ENCODE measurements at places on chromosomes 4 and X.

- DNase-seq, result no peak
Measured at GRCh38 chrX:121903961-121904360, 856.6 kb downstream of the GLUD2 start.

DNA sequence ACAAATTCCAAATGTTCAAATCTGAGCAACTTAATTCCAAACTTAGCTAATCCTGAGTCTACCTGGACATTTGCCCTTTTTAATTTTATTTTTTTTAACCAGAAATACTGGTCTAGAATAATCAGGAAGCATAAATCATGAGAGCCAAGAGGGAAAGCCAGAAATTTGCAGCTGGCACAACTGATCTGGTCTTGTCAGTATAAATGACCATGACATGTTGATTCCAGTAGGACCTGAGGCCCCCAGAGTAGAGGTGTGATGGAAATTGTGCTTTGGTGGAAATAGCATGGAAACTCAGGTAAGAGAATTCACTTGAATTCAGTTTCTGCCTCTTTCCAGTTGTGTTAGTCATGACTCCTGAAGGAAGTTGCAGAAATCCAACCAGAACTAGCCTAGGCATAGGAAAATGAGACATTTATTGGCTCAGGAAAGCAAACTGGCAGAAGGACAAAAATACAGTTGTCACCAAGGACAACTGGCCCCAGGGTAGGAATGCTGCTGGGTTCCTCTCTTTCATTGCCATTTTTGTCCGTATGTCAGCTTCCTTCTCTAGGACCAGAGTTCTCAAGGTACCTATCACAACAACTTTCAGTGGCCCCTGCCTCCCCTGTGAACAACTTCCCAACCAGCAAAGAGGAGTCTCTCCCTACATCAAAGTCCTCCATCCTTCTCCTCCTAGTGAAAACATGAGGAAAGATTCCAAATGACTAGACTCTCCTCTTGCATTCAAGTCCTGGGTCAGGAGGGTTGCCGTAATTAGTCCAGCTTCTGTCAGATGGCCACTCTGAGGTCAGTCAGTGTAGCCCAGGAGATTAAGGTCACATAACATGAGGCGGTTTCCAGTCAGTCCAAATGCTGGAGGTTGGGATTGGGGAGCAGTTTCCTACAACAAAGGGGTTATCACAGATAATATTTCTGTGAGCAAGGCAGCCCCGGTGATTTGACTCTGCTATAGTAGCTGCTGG is 29.3 kb upstream of the MYOZ2 start:
- no peak for DNase-seq

DNA sequence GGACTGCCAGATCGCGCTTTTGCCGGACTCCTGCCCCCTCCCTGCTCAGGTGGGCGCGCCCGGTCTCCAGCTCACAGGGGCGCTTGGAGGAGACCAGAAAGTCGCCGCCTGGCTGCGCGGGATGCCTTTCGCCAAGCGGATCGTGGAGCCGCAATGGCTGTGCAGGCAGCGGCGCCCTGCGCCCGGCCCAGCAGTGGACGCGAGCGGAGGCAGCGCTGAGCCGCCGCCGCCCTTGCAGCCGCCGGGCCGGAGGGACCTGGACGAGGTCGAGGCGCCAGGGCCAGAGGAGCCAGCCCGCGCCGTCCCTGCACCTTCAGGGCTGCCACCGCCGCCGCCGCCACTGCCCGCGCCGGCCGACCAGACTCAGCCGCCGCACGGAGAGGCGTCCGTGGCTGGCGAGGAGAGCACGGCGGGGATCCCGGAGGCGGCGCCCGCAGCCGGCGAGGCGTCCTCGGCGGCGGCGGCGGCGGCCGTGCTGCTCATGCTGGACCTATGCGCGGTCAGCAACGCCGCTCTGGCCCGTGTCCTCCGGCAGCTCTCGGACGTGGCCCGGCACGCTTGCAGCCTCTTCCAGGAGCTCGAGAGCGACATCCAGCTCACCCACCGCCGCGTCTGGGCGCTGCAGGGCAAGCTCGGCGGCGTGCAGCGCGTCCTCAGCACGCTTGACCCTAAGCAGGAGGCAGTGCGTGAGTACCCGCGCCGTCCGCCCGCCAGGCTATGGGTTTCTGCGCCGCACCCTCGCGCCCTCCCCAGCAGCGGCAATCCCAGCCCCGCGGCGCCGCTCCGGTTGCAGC is 834 bp downstream of the NHS start:
- no peak for DNase-seq

DNA sequence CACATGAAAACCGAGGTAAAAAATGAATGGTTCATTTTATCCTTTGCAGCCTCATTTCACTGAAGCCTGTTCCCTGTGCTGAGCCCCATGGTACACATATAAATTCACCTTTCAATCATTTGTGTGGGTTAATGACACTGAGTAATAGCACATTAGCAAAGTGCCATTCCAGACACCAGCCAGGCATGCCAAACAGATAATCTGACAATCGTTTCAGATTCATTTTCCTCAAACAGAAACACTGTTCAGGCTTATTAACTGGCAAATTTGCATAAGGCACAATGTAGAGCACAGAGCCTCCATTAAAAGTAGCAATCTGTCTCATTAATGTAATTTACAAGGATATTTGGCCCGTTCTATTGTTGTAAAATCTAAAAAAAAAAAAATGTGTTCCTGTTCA is 76.2 kb downstream of the UNC5C start:
- no peak for DNase-seq

DNA sequence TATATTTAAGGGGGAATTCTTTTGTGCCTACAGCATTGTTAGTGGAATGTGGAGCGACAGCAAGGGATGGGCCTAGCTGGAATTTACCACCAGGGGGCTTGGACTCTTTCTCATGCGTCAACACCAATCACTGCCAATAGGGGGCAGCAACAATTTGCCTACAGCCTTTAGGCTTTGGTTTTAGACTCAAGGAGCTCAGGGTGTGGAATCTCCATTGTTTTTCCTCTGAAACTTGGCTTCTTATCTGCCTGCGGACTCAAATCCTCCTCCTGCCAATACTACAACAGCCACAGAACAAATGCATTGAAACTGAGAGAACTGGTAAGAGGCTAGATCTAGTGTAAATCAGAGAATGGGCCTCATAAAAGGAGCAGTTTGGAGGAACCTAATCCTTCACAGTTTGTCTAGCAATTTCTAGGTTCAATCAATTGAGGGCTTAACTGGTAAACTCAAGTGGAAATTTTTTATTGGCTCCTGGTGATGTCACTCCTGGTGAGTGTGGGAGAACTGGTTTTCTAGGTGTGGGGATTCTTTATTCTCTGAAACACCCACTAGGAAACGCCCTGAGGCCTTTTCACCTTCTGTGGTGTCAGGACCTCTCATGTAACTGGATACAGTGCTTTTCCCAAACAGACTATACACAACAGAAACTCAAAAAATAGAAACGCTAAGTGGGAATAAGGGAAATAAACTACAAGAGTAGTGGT is 27.9 kb upstream of the TMSB4X start:
- DNase-seq, result peak; percentile 86

DNA sequence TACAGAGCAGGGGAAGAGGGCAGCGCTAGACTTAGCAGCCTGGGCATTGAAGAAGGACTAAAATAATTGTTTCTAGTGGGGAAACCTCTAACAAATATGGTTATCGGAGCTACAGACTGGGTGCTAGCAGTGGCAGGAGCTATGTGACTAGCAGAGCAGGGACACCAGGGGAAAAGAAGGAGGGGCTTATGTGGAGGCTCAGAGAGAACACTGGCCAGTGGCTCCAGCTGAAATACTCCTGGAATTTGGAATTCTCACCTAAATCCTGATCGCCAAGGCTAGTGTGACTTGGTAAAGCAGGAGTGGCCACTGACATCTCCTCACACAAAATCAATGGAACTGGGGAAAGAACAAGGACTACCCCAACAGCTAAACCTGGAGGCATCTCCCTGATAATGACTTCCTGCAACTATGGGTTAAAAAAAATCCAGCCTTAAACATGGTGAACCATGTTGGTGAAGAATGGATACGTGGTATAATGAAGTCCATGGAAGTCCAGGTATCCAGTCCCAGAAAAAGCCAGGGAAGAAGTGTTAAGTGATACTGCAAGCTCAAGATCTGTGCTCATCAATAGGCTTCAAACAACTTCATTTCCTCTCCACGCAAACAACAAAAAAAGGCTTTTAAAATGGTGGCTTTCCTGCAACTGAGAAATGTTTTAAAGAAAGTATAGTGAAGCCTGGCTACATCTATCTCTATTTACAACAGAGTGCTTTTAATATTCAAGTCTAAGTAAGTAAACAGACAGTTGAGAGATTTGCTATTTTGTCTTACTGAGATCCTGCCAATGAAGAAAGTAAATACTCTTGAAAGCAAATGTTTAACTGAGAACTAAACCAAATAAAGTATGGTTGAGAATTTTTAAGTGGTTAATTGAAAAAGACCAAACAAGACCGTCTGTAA is 1.8 kb downstream of the TAPT1 start:
- DNase-seq, result no peak

DNA sequence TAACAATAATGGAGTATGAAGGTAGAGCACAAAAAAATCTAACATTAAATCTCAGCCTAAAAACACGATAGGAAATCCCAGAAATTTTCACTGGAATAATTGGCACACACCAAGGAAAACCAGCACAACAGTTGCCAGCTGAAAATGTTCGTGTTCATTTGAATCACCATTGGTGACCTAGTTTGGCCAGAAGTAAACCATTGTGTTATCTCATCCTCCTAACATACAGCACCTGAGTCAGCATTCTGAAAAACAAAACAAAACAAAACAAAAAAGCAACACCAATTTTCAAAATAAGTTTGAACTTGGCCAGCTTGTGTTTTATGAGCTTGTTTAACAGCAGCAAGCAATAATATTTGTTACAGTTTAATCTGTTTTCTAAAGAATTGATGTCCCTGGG is 41.1 kb downstream of the UCHL1 start:
- no peak for DNase-seq

GRCh38 chrX:53280331-53281320 is 758 bp downstream of the IQSEC2 start:
- DNase-seq, result peak; percentile 52

DNA sequence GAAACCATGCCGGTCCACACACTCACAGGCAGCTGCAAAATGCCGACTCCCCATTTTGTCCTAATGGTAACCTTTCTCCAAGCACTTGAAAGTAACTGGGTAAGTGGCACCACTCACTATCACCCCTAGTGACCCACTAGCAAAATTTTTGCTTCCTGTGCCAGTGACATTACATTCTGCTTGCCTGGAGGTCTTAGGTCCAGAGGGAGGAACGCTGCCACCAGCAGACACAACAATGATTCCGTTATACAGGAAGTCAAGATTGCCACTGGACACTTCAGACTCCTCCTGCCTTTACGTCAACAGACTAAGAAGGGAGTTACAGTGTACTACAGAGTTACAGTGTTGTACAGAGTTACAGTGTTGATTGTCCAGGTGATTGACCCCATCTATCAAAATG is 11.8 kb upstream of the TMEM192 start:
- no peak for DNase-seq

DNA sequence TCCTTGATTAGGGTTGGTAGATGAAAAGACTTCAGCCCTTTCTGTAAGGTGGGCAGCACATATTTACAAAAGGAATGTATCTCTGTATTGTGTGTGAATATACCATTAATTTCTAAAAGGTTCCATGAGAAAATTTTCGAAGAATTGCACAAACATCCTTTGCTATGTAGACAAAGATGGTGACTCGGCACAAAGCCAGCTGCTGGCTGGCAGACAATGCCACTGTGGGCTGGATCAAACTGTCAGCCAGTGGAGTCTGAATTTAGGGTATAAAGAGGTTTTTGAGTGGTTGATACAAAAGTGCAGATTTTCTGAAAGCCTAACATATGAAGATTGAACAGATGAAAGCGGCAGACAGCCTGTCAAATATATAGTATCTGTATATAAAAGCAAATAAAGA is 5.6 kb upstream of the TXK start:
- peak; percentile 65 for DNase-seq

GRCh38 chr4:12724510-12724909 is 759.6 kb downstream of the RAB28 start:
- peak; percentile 4 for DNase-seq

DNA sequence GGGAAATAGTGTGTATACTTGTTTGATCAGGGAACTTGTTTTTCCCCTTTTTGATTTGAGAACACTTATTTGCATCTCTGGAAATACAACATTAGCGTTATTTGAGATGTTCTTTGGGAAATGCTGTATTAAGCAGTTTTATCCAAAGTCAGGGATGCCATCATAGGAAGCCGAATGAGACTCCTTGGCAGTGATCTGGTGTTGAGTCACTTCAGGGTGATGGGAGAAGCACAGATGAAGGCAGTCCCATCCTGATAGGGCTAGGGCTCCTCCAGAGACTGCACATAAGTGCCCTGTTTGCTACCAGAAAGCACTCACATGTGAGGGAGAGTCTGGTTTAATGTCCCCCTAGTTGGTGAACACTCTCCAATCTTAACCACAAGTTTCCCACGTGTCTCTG is 62.3 kb downstream of the IL1RAPL1 start:
- no peak for DNase-seq

DNA sequence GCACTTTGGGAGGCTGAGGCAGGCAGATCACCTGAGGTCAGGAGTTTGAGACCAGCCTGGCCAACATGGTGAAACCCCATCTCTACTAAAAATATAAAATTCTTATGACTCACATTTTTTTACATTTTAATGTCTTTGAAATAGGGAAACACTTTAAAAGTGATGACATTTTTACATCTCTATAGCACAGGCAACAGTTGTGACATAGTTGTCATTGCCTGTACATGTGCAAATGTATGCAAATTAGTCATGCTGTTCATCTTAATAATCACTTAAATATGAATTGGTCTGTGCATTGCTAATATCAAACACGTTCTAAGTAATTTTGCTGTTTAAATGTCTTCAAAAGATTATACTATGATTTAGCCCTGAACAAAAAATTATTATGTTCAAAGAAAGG is 41.7 kb downstream of the ZGRF1 start:
- no peak for DNase-seq

GRCh38 chr4:72077346-72077745 is 45.5 kb downstream of the NPFFR2 start:
- DNase-seq, result no peak

GRCh38 chr4:41921476-41921875 is 13.8 kb upstream of the TMEM33 start:
- DNase-seq, result no peak

DNA sequence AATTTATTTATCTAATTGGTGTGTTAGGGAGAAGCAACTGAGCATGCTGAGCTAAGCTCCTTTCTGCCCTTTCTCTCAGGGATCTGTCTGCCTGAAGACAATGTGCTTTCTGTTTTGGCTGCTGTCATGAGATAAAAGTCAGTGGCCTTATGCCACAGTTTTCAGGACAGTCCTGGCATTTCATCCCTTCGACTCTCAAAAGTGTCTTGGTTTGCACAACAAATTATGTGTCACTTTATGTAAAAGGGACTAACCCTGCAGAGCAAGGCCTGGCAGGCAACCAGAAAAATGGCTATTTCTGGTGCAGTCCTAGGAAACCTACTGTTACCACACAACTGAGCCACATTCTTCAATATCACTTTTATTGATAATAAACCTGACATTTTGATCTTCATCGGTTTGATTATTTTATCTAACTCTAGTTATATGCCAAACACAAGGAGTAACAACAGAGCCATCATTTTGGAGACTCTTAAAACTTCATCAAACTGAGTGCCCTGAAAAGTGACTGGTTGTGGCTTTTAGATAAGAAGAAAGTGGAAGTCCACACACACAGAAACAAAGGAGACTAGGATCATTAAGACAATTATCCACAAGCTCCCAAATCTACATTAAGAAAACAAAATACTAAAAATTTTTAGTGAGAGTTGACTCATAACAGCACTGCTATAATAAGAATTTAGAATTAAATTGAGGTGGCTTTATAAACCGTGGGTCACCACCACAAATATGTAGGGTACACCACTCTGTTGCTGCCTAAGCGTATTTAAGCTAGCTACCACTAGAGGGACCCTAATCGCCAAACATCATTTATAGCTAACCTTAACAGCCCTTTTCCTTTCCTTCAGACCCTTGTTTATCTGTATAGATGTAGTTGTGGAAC is 95.9 kb upstream of the PTPN13 start:
- peak; percentile 71 for DNase-seq

GRCh38 chr4:4763822-4764557 is 95.5 kb upstream of the MSX1 start:
- DNase-seq, result peak; percentile 41

All from fibroblast of skin of back (primary cell).